Activated CD4-positive, alpha-beta T cell treated with anti-CD3 and anti-CD28 coated beads for 48 hours (primary cell): ENCODE measurements at places on chromosomes 12 and 14.

- no peak for DNase-seq
These were observed 117.5 kb downstream of the DYRK2 start for GRCh38 chr12:67765776-67766766.

GRCh38 chr12:89087876-89088275, 264.4 kb downstream of the DUSP6 start:
- DNase-seq, result no peak

GRCh38 chr12:47249719-47250357, 170.1 kb upstream of the AMIGO2 start:
- no peak for DNase-seq

DNA sequence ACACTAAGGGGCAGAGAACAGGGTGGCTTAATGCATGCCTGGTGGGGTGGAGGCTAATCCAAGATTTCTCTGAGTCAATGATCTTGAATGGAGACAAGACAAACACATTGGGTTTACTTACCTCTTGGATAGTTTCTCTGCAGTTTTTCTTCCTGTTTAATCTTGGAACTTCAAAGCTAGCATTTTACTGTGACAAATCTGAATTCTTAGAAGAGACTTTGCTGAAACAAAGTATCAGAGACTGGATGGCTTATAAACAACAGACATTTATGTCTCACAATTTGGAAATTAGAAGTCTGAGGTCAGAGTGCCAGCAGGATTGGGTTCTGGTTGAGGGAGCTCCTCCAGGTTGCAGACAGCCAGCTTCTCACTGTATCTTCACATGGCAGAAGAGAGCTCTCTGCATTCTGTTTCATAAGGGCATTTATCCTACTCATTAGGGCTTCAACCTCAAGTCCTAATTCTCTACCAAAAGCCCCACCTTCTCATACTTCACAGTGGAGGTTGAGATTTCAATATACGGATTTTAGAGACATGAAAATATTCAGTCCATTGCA, 921.8 kb downstream of the VRK1 start:
- DNase-seq, result no peak

- DNase-seq, result no peak
These were observed 88.7 kb downstream of the PLBD1 start for GRCh38 chr12:14479004-14479403.

GRCh38 chr12:22473212-22473611, 71.1 kb downstream of the C2CD5 start:
- no peak for DNase-seq

DNA sequence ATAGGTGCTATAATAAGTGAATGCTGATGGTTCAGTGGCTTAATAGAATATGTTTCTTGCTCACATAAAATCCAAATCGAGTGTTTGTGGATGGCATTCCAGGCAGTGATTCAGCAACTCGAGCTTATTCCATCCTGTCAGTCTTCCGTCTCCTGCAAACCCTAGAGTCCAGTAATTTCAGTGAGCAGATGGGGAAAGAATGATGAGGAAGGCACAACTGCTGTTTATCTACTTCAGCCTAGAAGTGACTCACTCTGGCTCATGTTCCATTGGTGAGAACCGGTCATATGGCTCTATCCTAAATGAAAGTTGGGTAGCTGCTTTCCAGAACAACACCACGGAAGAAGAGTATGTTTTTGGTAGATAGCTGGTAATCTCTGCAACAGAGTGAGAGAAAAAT, 421.8 kb upstream of the PDE3A start:
- DNase-seq, result no peak

- DNase-seq, result no peak
These were observed 218 bp downstream of the LYSET start for GRCh38 chr14:93185349-93185720.

- no peak for DNase-seq
These were observed 308.7 kb upstream of the DIO3 start for GRCh38 chr14:101252443-101253214.

GRCh38 chr14:89507521-89507920, 90.5 kb upstream of the FOXN3 start:
- DNase-seq, result no peak

DNA sequence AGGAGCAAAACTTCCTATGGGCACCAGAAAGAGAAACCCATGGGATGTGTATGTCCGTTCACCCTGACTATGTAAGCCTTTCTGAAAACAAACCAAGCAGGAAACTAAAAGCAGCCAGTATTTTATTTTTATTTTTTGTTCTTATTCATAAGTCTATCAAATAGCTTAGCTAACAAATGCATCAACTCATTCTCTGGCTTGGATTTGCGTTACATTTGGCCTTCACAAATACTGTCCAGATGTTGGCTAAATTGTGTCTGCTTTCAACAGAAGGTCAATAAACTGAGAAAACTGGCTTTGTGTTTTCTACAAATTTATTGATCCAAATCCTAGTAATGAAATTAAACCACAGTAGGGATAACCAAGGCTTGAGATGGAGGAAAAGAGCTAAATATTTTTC, 379.0 kb downstream of the NOVA1 start:
- DNase-seq, result no peak

- DNase-seq, result no peak
These were observed 49.2 kb downstream of the FBXL14 start for GRCh38 chr12:1544996-1545700.

DNA sequence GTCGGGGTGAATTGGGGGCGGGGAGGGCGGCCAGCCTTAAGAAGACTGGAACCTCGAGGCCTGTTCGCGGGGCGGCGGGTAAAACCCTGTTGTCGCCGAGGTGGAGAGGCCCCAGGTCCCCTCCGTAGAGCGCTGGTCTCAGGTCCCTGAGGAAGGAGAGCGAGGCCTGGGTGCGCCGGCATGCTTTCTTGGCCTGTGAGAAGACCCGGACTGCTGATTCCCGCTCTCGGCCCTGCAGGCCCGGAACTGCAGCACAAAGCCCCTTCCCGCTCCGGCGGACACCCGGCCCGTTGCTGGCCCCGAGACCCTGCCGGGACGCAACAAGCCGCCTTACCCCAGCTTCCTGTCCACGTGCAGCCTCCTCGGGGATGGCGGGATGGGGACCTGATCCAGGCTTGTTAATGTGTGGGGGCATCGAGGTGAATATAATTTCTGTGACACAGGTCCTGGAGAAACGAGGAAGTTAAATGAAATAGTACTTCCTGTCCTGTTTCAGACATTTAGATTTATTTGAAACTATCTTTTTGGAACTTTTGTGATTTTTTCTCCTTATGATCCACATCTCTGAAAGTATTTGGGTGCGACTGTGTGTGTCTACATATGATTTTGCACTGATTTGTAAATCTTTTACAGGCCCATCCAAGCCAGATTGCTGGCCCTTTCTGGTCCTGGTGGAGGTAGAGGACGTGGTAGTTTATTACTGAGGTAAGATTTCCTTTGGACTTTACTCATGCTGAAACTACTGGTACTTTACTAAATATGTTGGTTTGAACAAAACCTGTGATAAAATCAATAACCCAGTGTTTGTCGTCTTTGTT, 600 bp downstream of the PNN start:
- peak; percentile 64 for DNase-seq

GRCh38 chr14:37186865-37187264, 10.9 kb upstream of the MIPOL1 start:
- no peak for DNase-seq

- no peak for DNase-seq
These were observed 37.7 kb downstream of the SPATS2 start for GRCh38 chr12:49404956-49405355.
